Left renal pelvis (tissue), 4 donors: ENCODE measurements at places on chromosomes 2 and 18. TPM values are rescaled to one million over a fixed set of nuclear protein-coding genes. Genes with fewer than 3 reads are reported as not detected.

Gene ABCB6
- 44.5 TPM for polyA plus RNA-seq

Gene CRYGC
- polyA plus RNA-seq, result not detected

Gene IL1R2
- 0.47 TPM for polyA plus RNA-seq

DNA sequence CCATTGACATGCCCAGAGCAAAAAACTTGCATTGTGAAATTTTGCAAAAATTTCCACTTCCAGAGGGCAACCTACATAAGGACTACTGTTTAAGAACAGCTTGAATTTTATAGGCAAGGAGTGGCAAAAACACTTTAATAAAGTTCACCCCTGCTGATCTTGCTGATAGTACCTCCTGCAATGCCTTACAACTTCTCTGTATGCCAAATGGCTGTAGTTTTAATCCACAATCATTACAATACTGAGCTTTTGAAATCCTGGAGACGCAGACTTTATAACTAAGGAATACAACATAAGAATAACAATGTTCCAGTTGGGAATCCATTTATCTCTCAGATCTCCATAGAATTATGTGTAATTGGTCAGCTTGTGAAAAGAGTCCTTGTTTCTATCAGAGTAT is 247.5 kb downstream of the KCNJ3 start:
- DNase-seq, result no peak

DNA sequence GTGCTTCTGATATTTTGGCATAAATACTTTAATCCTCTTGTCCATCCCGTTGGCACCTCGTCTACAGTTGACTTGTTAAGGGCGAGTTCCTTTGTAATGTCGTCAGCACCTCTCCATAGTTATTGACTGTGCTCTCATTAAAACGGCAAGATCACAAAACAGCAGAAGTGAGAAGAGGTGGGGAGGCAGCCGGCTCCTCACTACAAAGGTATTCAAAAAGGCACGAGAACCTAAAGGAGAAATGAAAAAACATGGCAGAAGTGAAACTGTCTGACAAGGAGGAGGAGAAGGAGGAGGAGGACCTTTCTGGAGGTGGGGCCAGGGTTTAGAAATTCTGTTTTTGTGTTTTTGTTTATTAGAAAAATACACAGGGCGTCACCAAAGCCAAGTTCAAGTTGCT is 235.6 kb downstream of the BCL11A start:
- DNase-seq, result no peak

DNA sequence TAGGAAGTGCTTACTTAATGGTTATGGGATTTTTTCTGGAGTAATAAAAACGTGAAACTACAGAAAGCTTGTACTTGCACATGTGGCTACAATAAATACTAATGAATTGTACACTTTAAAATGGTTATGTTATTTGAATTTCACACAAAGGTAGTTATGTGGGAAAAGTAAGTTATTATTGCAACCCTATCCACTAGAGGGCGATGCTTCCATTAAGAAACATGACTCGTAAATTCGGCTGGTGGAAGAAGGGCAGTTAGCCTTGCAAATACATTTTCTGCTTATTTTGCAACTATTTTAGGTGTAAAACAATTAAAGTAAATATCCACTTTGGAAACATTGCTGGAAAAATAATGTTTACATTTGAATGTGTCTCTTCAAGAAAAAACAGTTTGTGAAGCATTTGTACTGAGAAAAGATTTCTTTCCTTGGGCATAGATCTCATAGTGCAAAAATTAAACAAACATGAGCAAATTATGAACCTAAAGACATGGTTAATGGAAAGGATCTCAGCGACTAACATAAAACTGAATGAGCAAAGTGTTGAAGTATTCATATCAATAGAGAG is 68.1 kb upstream of the CSRNP3 start:
- peak; percentile 57 for DNase-seq

GRCh38 chr2:8004250-8004681 is 677.6 kb upstream of the ID2 start:
- no peak for DNase-seq

- DNase-seq, result no peak
Measured at GRCh38 chr2:220356076-220356475, 728.6 kb downstream of the SLC4A3 start.

DNA sequence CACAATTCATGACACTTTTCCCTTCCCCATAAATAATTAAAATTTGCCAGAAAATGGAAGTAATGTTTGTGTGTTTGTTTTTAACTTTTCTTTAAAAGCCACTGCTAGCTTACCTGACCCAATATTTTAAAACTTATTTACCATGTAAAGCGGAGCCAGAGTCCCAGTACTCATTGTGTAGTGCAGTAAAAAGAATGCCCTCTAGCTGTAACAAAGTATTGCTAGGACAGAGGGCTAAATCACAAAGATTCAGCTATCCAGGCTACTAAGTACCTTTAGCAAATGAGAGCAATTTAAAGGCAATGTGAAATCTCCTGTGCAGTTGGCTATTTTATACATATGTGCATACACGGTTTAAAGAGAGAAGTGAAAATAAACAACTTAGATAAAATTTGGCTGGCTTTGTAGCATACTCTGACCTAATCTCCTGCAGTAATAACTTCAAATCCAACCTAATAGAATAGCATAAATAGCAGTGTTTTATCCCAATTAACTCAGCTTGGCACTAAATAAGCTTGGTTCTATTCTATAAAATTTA is 997.4 kb upstream of the PIK3C3 start:
- no peak for DNase-seq
